ENCODE measurements at places on chromosomes 11 and 22. TPM values are rescaled to one million over a fixed set of nuclear protein-coding genes. Genes with fewer than 3 reads are reported as not detected.

The P4HA3 gene
- total RNA-seq: 3.1 TPM

The RGL4 gene
- under 0.01 TPM for total RNA-seq

The PPARA gene
- 25.5 TPM for total RNA-seq

The OR2AG2 gene
- total RNA-seq: 0.15 TPM

The IL10RA gene
- not detected for total RNA-seq

The CRYBB2 gene
- not detected for total RNA-seq

The RIMBP3B gene
- total RNA-seq: not detected

The CCDC157 gene
- 2.3 TPM for total RNA-seq

The TPST2 gene
- 15.1 TPM for total RNA-seq

The KDM4D gene
- 0.66 TPM for total RNA-seq

The MS4A6A gene
- total RNA-seq: 0.15 TPM

The APOL5 gene
- not detected for total RNA-seq

The ADM2 gene
- 2.3 TPM for total RNA-seq

The FOLR3 gene
- 1.3 TPM for total RNA-seq

The MPPED2 gene
- total RNA-seq: 0.44 TPM

The MUC6 gene
- under 0.01 TPM for total RNA-seq

The DENND6B gene
- total RNA-seq: 6.8 TPM

The PNPLA3 gene
- total RNA-seq: 9.9 TPM

The MCHR1 gene
- total RNA-seq: 1.5 TPM

The MN1 gene
- total RNA-seq: 16.0 TPM

The NXPE4 gene
- not detected for total RNA-seq

The FAM180B gene
- total RNA-seq: not detected

The ABTB2 gene
- total RNA-seq: 9.6 TPM

The IGF2 gene
- total RNA-seq: under 0.01 TPM

The MS4A3 gene
- total RNA-seq: not detected

The TMEM25 gene
- total RNA-seq: 22.7 TPM

The TPBGL gene
- total RNA-seq: not detected

The PAX6 gene
- total RNA-seq: 0.33 TPM

The GAL gene
- total RNA-seq: 4.8 TPM

The RASGRP2 gene
- total RNA-seq: 0.50 TPM

The KRTAP5-8 gene
- total RNA-seq: not detected

The TMPRSS4 gene
- not detected for total RNA-seq

The ZNF280A gene
- total RNA-seq: 0.15 TPM

The GAS2L1 gene
- total RNA-seq: 11.3 TPM

The C11orf21 gene
- not detected for total RNA-seq

The MUC5B gene
- not detected for total RNA-seq

The NKAPD1 gene
- total RNA-seq: 18.3 TPM
